ENCODE measurements at places on chromosomes 12 and 14. TPM values are rescaled to one million over a fixed set of nuclear protein-coding genes. Genes with fewer than 3 reads are reported as not detected.

DNA sequence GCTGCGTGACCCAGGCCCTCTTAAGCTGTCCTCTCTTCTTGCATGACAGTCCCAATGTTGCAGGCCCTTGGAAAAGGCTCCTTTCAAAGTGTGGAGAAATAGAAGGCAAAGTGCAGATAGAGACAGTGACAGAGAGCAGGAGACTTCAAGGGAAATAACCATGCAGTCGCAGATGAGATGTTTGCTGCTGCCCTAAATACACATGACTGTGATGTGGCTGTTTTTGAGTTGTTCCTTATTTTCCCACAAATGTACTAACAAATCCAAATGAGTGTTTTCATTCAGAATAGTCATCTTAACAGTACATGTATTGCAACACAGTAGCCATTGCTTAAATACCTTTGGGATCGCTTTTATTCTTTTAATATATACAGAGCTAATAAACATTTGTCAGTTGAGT, 101.6 kb downstream of the SLC15A5 start:
- no peak for DNase-seq

KIF5A gene
- total RNA-seq: 2.1 TPM

ETFBKMT gene
- 5.1 TPM for total RNA-seq

KRT72 gene
- total RNA-seq: not detected

KERA gene
- total RNA-seq: not detected

- DNase-seq: no peak
Observed at GRCh38 chr14:30078811-30079402, 151.3 kb upstream of the PRKD1 start.

RASSF3 gene
- 205 TPM for total RNA-seq

DNA sequence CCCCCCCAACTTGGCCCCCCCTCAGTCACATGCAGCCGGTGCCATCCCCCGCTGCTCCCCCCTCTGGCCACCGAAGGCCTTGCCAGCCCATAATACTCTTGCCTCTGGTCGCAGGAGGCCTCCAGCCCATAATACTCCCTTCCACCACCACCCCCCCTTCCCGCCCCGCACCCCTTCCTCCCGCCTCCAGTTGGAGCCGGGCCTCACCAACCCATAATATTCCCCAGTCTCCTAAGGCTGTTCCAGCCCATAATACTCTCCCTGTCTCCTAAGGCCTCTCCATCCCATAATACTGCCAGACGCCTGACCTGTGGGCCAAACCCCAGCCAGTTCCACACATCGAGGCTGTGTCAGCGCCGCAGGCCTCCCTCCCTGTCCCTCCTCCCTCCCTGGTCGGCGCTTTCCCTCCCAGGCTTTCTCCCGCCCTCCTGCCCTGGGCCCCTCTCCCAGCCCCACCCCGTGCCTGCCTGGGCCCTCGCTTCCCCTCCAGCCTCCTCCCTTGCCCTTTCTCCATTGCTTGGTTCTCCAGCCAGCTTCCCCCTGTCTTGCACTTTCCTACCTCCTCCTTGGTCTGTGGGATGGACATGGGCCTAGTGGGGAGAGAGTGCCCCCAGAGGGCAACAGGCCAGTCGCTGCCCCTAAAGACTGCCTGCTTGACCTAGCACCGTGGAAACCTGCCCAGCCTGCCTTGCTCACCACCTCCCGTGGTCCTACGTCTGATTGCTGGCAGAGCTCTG, 6.8 kb upstream of the CHD4 start:
- peak; percentile 97 for DNase-seq

DNA sequence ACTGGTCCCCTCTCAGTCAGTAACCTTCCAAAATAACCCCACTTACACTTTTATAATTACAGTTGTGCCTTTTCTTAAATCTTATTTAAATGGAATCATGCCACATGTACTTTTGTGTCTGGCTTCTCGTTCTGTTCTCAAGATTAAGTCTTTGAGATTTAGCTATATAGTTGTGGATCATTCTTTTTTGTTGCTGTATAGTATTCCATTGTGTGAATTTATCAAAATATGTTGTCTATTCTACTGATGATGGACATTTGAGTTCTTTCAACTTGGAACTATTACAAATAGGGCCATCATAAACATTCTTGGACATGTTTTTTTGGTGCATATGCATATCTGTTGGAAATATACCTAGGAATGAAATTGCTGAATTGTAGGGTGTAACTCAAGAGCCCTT, 9.0 kb downstream of the OAS3 start:
- DNase-seq: no peak

DNA sequence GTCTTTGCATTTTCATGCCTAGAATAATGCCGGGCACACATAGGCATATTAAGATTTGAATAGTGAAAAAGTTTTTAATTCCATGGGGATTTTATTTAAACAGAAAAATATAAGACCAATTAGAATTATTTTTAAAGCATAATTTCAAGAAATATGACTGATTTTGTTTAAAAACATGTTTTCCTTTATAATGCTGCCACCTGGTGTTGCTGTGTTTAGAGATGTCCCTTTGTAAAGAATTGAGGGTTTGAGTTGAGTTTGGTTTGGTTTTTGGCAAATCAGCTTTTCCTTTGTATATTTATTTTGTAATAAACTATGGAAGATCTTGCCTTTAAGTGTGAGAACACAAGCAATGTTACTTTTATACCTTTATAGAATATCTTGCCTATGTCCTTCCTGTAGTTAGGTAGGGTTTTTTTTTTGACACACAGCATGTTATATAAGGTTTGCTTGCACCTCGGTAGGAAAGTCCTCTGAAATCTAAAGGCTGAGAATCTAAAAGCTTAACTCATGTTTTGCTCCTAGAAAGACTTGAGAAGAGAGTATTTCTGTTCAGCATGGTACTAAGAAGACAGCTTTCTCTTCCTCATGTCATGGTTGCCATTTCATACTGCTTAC, 31.4 kb upstream of the SNAPC1 start:
- DNase-seq: no peak

GRCh38 chr14:37545174-37545573, 49.9 kb downstream of the FOXA1 start:
- no peak for DNase-seq

- no peak for DNase-seq
Observed at GRCh38 chr12:107011519-107011918, 24.6 kb upstream of the MTERF2 start.

GRCh38 chr12:43158126-43158525, 393.9 kb downstream of the ADAMTS20 start:
- no peak for DNase-seq

- no peak for DNase-seq
Observed at GRCh38 chr12:117052386-117053049, 46.7 kb downstream of the TESC start.

DNA sequence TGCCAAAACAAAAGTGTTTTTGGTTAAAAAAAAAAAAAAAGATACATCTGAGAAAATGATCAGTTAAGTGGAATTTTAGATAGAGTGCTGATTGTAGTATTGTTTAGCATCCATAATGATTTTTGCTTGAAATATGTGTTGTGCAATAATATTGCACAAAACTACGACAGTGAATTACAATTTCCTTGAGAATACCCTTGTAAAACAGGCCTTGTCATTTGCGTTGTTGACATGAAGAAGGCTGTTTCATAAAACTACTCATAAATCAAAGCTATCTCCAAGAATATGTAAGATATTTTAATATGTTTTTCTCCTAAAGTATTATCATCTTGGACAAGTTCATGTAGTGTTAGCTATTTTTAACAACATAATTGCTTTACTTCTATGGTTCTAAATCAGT, 1077.0 kb downstream of the LRFN5 start:
- no peak for DNase-seq

Measured in esophagus muscularis mucosa (tissue), 4 donors.